Tibial artery (tissue), 4 donors: ENCODE measurements at places on chromosomes 7 and 10.

DNA sequence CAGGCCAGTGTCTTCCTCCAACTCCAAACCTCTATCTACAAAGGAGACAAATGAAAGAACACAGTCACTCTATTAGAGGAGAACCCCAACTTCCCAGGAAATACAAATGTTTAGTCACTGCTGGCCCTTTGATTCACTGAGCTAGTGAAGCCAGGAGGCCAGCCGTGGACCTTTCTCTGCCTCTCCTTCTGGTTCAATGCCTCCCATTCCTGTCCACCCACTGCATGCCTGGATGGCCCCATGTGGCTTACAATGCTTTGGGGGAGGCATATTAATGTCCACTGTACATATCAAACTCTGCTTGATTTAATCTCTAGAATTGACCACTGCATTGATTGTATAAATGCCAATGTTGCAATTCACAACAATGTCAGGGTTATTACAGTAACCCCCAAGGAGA lies 687.3 kb downstream of the KCNMA1 start:
- H3K36me3 ChIP-seq = peaks cover 24% of the 10 kb centered on the region
- no peak overlapping the region for H3K27ac ChIP-seq
- DNase-seq = no peak
- H3K27me3 ChIP-seq = no peaks in the 10 kb centered on the region

- H3K36me3 ChIP-seq = no peaks in the 10 kb centered on the region
- H3K27me3 ChIP-seq = no peaks in the 10 kb centered on the region
- no peak for DNase-seq
- H3K27ac ChIP-seq = no peak overlapping the region
- no peak overlapping the region for H3K4me3 ChIP-seq
These were observed 225.0 kb upstream of the ZNF32 start for GRCh38 chr10:43873717-43874116.

GRCh38 chr7:132190683-132191082 lies 385.6 kb downstream of the PLXNA4 start:
- H3K27me3 ChIP-seq = no peaks in the 10 kb centered on the region
- no peaks in the 10 kb centered on the region for H3K4me1 ChIP-seq
- H3K27ac ChIP-seq = no peak overlapping the region
- no peaks in the 10 kb centered on the region for H3K36me3 ChIP-seq
- DNase-seq = no peak
- H3K4me3 ChIP-seq = no peak overlapping the region

- no peak overlapping the region for H3K4me3 ChIP-seq
- H3K4me1 ChIP-seq = no peaks in the 10 kb centered on the region
- H3K27ac ChIP-seq = no peak overlapping the region
- no peaks in the 10 kb centered on the region for H3K36me3 ChIP-seq
These were observed 16.4 kb downstream of the FZD1 start for GRCh38 chr7:91280604-91281003.

GRCh38 chr7:15832996-15833395 lies 146.5 kb upstream of the MEOX2 start:
- no peaks in the 10 kb centered on the region for H3K4me1 ChIP-seq
- H3K4me3 ChIP-seq = no peak overlapping the region
- H3K27ac ChIP-seq = no peak overlapping the region
- H3K36me3 ChIP-seq = no peaks in the 10 kb centered on the region
